NCI-H1105 (cell line): ENCODE measurements at places on chromosomes 16 and 17.

DNA sequence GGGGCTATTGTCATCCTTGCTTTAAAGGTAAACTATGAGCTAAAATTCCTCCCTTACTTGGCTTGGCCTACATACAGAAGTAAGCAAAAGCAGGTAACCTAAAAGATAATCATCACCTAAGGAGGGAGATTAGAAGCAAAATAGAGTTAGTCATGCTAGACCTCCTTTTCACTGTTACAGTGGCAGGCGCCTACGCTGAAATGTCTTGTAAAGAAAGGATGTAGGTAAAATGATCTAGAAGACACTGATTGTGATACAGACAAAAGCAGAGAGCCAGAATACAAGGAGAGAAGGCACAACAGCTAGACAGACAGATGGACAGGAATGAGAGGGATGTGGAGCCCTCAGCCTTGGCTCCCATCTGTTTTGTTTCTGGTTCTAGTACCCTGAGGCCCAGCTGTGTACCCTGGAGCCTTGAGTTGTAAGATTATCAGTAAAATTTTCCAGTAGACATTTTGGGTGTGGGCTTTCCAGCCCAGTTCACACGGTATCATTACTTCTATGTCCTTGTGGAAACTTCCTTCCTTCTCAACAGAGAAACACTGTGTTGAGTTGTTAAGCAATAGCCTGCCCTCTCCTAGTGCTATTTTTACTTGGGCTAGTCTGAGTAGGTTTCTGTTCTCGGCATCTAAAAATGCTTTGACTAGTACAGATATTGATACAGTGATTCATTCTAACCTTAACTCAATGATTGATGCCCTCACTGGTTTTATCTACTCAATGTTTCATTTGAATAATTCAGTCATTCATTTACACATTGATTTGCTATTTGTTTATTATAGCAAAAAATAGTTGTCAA lies 7.7 kb upstream of the C16orf78 start:
- no peak for DNase-seq

GRCh38 chr16:84847564-84848355 lies 28.0 kb downstream of the CRISPLD2 start:
- DNase-seq = no peak

GRCh38 chr16:20941636-20941926 lies 41.0 kb downstream of the LYRM1 start:
- no peak for DNase-seq

DNA sequence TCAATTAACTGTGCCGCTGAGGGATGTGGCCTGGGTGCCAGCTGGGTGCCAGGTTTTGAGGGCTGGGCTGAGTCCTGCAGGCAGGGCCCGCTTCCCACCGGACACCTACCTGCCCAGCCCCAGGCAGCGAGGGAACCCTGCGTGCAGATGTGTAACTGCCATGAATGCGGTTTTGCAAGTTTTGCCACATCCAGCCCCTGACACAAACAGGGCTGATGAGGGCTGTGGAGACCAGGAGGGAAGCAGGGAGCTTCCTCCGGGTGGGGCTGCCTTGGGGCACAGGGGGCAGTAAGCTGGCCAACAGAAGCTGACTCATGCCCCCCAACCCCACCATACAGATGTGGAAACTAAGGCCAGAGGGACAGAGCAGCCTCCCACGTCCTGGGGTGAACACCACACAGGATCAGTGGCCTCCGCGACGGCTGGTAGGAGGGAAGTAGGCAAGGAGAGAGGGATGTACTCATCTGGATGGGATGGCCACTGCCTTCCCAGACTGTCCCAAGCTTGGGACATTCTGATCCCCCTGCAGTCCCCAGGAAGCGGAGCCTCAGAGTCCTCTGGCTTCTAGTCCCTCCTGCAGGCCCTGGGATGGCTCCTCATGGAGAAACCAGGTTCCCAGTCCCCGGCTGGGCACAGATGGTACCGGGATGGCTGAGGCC lies 1.6 kb downstream of the UBALD1 start:
- DNase-seq = no peak

- DNase-seq = no peak
These were observed 52.8 kb downstream of the NDEL1 start for GRCh38 chr17:8488491-8488890.
